ENCODE measurements at places on chromosomes 12 and 14.

- DNase-seq: no peak
Measured at GRCh38 chr14:61396694-61397093, 75.3 kb downstream of the PRKCH start.

DNA sequence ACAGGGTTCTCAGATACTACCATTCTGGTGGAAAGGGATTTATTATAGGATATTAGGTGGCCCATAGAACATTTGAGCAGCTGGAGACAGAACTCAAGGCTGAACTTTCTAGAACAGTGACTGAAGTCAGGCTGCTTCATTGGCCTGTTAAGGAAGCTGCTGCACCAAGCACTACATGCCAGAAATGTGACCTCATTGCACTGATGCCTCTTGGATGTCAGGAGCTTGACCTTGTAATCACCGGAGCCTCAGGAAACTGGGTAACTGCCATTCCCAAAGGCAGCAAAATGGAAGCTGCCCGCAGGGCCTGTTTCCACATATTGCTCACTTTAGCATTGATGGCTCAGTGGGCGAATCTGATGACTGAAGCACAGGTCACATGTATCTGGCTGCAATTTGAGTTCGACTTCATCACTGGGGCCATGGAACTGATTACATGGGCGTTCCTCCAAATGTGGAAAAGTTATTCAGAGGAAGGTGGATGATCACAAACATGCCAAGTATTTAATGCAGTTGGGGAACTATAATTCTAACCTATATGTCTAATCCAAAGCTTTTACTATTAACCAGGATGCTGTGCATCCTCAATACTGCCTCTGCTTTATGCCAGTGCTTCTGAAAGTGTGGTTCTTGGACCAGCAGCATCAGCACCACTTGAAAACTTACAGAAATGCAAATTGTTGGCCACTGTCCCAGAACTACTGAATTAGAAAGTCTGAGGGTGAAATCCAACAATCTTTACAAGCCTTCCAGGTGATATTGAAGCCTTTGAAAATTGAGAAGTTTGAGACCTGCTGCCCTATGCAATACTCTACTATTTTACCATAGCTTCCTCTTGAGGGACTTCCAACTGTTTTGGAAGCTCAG, 337.2 kb upstream of the NAV3 start:
- DNase-seq: peak; percentile 76

- no peak for DNase-seq
Measured at GRCh38 chr14:104992501-104992900, 6.9 kb downstream of the CLBA1 start.

DNA sequence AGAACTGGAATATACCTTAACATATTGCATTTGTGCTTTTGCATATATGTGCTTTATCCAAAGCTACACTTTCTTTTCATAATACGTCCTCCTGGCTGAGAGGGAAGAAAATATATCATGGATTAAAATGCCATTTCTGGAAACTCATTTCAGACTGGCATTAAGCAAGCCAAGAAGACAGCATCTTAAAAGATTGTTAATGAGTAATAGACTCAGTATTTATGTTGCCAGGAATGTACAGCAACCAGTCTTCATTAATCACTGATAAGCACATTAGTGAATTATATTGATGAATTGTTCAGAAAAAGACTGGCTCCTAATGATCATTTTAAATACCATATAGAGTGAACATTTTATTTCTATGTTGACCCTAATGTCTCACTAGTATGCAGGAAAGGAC, 134.9 kb upstream of the IFNG-AS1 start:
- DNase-seq: no peak

- no peak for DNase-seq
Measured at GRCh38 chr12:40055228-40055579, 50.7 kb downstream of the SLC2A13 start.

DNA sequence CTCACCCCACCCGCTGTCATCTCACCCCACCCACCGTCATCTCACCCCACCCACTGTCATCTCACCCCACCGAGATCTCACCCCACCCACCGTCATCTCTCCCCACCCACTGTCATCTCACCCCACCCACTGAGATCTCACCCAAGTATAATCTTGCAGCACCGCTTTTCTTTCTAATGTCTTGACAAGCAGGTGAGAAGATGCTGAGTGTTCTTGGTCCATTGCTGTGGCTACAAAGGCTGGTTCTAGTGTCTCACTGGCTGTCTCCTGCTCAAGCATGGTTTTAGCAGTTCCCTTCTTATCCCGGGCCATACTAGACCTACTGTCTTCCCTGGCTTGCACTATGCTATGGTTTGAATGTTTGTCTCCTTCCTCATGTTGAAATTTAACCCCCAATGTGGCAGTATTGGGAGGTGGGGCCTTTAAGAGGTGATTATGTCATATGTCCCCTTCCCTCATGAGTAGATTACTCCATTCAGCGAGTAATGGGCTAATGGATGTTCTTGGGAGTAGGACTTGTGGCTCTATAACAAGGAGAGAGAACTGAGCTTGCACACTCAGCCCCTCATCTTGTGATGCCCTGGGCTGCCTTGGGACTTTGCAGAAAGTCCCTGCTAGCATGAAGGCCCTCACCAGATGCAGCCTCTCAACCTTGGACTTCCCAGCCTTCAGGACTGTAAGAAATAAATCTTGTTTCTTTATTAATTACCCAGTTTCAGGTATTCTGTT, 47.7 kb upstream of the PPP2R5C start:
- no peak for DNase-seq

- DNase-seq: no peak
Measured at GRCh38 chr12:58939399-58940100, 19.2 kb upstream of the LRIG3 start.

DNA sequence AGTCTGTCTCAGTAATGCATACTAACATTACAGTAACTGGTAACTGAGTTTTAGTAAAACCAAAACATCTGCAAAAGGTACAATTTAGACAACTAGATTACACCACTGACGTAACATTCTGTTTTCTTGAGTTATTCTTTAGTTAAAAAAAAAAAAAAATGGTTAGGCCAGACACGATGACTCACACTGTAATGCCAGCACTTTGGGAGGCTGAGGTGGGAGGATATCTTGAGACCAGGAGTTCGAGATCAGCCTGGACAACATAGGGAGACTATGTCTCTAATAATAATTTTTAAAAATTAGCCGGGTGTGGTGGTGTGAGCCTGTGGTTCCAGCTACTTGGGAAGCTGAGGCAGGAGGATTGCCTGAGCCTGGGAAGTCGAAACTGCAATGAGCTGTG, 34.1 kb downstream of the AP5M1 start:
- DNase-seq: no peak

DNA sequence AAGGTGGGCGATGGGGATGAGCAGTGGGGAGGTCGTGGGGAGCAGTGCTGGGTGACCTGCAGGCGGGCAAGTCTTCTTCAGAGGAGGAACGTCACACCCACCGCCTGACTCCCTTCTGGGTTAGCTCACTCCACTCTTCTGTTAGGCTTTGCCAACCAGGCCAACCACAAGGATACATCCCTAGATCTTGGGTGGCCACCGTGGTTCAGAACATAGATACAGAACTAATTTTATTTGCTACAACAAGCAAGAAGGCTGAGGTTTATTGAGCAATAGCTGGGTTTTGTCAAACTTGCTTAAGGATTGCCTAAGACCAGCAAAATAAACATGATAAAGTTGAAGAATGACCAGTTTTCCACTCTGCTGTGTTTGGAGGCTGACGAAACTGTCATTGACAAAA, 109.4 kb downstream of the DACT1 start:
- DNase-seq: no peak

DNA sequence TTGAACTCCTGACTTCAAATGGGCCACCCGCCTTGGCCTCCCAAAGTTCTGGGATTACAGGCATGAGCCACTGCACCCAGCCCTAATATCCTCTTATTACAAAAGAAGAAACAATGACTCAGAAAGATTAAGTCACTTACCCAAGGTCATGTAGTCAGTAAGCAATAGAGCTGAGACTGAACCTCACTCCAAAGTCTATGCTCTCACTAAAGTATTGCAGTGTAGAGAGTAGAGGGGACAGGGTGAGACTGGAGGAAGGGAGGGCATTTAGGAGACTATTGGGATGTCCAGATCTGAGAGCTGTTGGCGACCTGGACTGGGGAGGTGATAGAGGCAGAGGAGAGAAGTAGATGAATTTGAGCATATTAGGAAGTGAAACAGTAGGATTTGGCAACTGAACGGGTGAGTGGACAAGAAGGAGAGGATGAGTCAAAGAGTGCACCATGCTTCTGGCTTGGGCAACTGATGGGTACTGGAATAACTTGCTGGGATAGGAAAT, 11.8 kb downstream of the P2RX7 start:
- no peak for DNase-seq

- DNase-seq: no peak
Measured at GRCh38 chr14:50038398-50039119, 77.8 kb downstream of the VCPKMT start.

GRCh38 chr12:76571256-76571655, 11.7 kb upstream of the OSBPL8 start:
- DNase-seq: no peak

DNA sequence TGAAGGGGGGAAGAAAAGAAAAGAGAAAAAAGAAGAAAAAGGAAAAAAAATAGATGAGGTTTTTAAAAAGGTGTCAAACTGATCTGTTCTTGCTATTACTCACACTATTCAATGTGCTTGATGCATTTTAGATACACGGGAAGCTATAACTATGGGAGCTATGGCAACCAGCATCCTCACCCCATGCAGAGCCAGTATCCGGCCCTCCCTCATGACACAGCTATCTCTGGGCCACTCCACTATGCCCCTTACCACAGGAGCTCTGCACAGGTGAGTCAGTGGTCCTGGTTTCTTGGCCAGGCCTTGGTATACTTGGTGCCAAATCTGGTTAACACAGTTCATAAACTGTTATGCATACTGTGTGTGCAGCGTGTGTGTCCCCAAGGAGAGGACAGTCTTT, 24.0 kb upstream of the RIC8B start:
- no peak for DNase-seq

- no peak for DNase-seq
Measured at GRCh38 chr14:75063013-75063412, 811 bp downstream of the ACYP1 start.

DNA sequence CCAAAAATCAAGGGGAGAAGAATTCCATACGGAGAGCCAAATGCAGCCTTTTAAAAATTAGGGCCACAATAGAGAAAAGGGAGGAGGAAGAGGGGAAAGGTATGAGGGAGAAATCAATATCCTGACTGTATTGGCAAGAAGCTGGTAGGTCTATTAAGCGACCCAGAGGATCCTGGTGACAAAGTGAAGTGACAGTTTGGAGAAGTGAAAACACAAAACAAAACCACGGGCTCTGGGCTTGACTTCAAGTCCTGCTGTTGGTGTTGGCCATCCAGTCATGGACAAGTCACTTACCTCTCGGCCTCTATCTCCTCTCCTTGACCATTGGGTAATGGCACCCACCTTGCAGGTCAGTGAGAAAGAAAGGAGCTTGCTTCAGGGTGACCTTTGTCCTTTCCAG, 47.0 kb upstream of the KCNA5 start:
- DNase-seq: no peak

DNA sequence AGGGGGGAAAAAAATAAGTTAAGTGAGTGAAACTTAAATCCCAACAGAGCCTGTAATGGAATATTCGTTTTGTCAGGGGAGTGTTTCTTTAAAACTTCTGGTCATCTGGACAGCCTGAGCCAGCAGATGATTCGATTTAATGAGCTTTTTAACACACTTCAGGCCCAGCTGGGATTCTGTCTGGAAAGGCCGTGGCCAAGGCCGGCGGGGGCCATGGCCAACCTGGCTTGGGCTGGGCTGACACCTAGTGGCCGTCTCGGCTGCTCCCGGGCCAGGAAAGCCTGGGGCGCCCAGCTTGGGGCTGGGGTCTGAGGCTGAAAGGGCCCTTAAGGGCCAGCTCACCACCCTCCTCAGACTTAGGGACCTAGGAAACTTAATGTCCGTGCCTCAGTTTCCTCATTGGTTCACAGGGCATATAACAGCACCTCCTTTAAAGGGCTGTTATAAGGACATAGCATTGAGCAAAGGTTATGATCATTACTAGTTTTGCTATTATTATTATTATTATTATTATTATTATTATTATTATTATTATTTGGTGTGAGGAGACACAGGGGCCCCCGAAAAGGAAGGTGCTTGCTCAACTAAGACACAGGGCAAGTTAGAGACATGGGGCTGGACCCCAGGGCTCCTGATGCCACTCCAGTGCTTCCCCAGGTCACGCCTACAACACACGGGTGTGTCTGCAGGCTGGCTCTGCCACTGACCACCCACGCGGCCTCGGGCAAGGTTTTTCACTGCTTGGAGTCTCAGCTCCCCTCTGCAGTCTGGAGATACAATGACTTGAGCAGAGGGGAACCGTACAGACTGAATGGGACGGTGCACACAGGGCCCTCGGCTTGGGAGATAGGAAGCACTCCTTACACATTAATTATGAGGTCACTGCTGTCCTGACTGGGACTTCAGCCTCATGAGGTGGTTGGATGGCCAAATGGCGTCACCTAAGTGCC, 84.0 kb downstream of the SYNE3 start:
- DNase-seq: peak; percentile 28

Measured in DMS79 (cell line).